Mucosa of gallbladder (tissue), 1 donor: ENCODE measurements at places on chromosomes 11 and 22.

DNA sequence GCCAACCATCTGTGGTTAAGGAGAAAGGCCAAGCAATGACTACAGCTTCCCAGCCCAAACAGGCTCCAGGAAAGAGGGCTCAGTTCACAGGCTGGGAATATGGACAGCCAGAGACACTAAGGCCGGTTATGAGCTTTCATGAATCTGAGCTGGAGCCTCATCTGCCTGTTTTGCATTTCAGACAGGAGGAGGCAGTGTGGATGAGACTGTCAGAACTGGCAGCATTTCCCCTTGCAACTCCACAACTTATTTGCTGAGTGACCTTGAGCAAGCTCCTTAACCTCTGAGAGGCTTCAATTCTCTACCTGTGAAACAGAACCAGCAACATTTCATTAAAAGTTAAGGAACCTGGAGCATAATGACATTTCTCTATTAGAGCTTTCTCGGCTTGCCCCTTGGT, 264.0 kb downstream of the ETS1 start:
- no peak for DNase-seq

GRCh38 chr11:120182790-120183491, 27.9 kb upstream of the OAF start:
- peak; percentile 29 for DNase-seq

DNA sequence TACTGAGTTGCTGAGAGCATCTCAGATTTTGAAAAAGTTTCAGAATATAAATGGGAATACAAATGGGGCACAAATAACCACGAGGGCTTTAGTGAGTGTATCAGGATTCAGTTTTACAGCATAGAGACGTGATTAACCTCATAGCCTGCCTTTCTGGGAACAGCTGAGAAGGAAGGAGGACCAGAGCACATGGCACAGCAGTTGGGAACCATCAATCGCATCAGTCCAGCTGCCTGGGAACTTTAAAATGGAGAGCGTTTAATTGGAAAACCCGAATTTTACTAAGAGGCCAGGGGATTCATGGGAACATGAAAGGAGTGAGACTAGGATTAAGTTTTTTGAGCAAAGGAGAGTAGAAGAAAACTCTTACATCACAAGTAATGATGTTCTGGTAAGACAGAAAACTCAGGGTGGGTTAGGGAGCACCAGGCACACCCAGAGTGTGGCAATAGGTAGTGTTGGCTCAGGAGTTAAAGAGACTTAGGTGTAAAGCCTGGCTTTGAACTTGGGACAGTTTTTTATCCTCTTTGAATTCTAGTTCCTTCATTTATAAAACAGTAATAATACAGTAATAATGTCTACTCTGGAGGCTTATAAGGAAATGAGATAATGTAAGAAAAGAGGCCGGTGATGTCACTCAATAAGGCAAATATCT, 40.2 kb downstream of the FZD4 start:
- no peak for DNase-seq

DNA sequence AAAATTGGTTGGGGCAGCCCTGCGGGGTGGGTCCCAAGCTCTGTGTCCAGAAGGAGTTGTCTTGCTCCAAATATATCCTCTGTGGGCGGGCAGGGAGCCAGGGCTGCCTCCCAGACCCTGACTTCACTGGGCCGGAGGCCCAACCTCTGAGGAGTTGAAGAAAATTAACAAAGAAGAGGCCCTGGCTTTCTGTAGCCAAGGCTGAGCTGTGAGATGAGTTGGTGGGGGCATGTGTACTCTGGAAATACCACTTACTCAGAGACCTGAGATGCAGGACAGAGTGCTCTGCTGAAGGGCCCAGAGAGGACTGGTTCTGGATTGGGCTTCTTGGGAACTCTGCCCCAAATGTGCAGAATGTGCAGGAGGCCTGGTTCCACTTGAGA, 96.3 kb downstream of the SWAP70 start:
- DNase-seq: peak; percentile 79

- DNase-seq: no peak
Observed at GRCh38 chr11:60925868-60926267, 1.6 kb downstream of the TMEM132A start.

DNA sequence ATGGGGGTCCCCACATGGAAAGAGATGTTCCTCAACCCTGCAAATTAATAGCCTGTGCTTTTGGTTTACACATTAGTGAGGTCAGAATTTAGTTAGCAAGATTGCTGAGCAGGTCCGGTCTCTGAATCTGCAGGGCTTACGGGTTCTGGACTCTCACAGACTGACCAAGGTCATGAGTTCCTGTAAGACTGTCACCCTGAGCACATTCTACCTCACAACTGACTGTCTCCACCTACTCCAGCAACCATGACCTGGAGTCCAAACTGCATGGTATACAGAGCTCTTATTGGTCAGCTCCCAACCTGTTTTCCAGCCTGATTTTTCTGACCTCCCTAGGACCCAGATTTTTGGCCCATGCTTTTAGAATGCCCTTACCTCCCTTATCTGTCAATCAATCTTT, 28.2 kb downstream of the DKK3 start:
- DNase-seq: no peak

DNA sequence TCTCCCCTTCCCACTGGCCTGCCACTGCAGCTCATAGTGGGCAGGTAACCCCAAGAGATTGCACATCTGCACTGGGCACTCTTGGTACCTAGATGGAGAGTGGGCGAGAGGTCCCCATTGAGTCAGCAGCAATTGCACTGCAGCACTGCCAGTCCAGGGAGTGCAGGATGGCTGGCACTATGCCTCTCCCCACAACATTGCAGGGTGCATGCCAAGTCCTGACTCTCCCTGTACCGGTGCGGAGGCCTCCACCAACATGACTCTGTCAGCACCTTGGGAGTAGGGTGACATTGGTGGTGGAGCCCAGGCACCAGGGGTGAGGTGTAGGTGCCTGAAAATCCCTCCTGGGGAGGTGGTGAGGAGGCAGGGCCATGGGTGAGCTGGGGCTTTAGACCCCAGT, 82.2 kb downstream of the TRAF6 start:
- no peak for DNase-seq

GRCh38 chr22:20298803-20299745, 20.8 kb downstream of the DGCR6L start:
- peak; percentile 85 for DNase-seq

DNA sequence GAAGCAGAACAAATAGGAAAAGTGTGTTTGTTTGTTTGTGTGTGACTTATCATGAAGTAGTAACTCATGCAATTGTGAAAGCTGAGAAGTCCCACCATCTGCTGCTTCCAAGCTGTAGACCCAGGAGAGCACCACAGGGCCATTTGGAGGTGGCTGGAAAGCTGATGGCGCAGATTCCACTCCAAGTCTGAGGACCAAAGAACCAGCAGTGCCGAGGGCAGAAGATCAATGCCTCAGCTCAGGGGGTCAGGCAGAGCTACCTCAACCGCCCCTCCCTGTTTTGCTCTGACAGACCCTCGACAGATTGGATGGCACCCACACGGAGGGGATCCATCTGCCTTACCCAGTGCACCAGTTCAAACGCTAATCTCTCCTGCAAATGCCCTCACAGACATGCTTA, 896.2 kb downstream of the BRD1 start:
- DNase-seq: no peak
